Gastroesophageal sphincter (tissue), 4 donors: ENCODE measurements at places on chromosomes 12 and 14. TPM values are rescaled to one million over a fixed set of nuclear protein-coding genes. Genes with fewer than 3 reads are reported as not detected.

The TRPV4 gene
- 0.19 TPM for total RNA-seq

- ATAC-seq: no peak
These were observed 100.3 kb downstream of the MYRFL start for GRCh38 chr12:69925291-69925690.

DNA sequence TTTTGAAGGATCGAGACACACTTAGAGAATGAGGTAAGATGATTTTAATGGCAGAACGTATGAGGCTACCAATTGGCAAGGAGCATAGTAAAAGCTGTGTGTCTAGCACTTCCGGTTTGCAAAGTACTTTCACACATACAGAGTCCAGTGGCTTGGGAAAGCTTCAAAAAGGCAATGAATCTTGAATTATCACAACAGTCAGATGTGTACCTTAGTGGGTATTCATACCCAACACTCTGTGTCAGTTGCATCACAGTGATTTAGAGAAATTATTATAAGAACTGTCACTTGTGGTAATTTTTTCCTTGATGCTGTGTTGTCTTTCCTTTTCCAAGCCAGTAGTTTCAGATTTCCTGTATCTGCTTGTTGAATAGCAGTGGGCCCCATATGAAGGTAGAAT, 424.1 kb downstream of the PCNX1 start:
- ATAC-seq: no peak

The CFL2 gene
- total RNA-seq: 283 TPM

DNA sequence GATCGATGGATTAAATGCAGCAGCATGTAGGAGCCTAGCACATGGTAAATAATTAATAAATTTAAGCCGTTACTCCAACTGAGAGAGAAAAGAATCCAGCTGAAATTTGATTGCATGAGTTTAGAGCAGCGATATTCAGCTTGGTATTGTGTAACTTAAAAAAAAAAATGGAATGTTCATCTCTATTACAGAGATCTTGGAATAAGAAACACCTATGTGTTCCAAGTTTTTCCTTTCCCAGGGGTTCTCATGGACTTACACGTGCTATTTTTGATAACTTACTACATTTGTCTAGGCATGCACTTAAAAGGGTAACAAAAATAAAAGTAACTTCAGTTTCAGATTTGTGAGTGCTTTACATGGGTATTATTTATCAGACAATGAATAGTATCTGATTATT, 122.8 kb downstream of the RASSF9 start:
- ATAC-seq: peak; percentile 56

The TTC7B gene
- total RNA-seq: 59.0 TPM

DNA sequence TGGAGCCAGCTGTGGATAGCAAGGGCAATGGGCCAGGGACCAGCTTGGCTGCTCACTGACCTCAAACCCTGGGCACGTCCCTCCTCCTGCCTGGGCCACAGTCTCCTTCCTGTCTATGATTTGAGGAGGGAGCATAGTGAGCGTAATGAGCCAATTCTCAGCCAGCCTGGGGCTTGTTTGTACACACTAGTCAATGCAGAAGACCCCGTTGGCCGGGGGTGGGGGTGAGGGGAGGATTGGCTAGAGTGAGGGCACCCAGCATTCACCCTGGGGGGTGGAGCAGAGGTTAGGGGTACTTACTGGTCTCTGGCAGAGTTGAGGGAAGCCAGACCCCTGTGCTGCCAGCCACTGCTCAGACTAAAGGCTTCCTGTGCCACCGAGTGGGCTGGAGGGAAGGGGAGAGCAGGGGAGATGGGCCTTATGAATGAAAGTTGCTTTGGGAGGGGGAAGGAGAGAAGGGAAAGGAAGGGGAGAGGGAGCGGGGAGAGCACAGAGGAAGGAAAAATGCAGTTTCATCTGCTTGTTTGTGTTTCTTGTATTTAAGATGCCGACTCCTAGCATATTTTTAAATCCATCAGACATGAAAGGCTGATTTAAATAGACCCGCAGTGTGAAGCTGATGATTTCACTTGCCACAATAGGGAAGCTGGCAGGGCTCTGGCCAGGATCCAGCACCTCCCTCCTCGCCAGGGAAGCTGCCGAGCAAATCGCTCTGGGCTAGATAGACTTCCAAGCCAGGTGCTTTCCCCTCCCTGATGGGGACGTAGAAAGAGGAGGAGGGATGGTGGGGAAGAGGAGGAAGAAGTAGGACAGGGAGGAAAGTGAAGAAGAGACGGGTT, 114.0 kb downstream of the PRMT8 start:
- ATAC-seq: no peak

GRCh38 chr14:36870776-36871175, 209.1 kb downstream of the PAX9 start:
- ATAC-seq: no peak

The PIP4K2C gene
- 34.9 TPM for total RNA-seq

DNA sequence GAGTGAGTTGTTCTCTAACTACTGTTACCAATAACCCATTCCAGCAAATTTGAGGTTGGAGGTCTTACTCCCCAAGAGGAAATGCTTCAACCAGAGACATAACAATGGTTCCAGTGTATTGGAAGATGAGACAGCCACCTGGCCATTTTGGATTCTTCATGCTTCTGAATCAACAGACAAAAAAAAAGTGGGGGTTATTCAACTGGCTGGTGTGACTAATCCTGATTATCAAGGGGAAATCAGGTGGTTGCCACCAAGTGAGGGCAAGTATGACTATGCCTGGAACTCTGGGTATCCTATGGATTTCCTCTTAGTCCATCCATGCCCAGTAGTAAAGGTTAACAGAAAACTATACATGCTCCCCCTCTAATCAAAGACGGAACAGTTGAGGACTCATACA, 29.9 kb upstream of the ZNF641 start:
- no peak for ATAC-seq

DNA sequence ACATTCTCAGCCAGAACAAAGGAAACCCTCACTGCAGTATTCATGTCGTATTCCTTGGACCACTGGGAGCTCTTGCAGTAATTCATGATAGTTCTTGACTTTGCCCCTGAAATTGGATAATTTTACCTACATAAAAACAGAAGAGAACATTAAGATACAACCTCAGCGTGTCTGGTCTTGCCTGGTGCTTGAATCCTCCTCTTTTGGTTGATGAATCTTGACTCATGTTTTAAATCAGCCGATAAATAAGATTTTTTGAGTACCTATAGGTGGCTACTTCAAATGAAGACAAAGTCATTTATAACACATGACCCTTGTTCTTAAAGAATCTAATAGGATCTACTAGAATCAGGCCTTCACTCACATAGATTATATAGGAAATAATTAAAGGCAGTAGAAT, 221.0 kb downstream of the PTPRO start:
- no peak for ATAC-seq

DNA sequence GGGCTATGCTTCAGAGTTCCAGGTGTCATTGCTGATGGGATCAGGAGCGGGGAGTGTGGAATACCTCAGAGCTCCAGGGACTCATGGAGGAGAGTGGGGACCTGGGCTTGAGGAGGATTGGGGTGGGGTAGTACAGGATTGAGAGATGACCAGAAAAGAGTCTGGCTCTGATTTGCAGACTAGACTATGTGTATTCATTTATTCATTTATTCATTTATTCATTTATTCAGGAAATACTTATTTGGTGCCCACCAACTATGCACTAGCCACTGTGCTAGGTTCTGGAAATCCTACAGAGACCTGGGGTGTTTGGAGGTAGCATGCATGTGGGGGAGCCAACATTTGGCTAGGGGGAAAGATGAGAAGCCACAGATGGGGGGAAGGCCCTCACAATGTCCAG, 871 bp upstream of the KRT83 start:
- ATAC-seq: no peak

DNA sequence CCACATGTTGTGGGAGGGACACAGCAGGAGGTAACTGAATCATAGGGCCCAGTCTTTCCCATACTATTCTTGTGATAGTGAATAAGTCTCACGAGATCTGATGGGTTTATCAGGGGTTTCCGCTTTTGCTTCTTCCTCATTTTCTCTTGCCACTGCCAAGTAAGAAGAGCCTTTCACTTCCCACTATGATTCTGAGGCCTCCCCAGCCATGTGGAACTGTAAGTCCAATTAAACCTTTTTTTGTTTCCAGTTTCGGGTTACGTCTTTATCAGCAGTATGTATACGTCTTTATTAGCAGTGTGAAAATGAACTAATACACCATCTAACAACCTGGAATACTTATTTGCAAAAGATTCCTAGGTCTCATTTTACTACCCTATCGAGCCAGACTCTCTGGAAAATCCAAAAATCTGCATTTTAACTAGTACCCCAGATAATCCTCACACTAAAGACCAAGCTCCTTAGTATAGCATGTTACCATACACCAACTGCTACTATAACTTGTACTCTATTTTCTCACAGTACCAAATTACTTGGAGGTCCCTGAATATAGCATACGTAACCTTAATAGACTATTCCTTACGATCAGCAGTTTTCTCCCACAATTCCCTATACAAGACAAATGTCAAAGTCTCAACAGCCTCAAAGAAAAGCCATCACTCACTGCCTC, 11.5 kb downstream of the GTF2A1 start:
- ATAC-seq: no peak

DNA sequence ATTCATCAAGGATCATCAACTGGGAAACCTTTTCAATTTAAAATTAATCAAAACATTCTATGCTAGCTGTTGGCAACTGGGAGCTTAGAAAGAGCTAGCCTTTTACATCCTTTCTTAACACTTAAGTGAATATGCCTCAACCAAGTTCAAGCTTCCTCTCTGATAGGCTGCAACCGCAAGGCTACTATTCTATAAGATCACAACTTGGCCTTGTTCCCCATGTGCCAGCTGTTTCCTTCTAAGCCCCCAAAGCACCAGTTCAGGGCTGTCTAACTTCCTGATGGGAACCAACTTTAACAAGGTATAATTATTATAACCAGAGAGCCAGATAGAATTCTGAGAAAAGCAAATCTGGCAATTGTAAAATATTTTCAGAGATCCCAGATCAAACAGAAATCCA, 37.0 kb downstream of the KCNC2 start:
- no peak for ATAC-seq

DNA sequence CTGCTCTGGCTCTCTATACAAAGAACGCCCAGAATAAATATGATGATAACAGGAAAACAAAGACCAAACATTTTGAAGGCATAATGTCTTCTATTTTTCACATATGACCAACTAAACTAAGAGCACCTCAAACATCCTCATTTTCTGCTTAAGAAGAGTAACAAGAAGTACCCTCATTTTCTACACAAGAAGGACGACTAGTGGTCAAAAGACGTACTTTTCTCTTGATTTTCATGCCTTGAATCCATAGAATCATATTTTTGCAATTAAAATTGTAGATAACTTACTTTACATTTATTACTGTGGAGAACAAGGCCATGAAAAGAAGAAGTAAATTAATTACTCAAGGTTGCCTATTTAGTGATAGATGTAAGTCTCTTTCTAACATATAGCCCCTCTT, 358.6 kb downstream of the DUSP6 start:
- no peak for ATAC-seq

The IL31 gene
- total RNA-seq: not detected

The CPSF6 gene
- total RNA-seq: 31.1 TPM

DNA sequence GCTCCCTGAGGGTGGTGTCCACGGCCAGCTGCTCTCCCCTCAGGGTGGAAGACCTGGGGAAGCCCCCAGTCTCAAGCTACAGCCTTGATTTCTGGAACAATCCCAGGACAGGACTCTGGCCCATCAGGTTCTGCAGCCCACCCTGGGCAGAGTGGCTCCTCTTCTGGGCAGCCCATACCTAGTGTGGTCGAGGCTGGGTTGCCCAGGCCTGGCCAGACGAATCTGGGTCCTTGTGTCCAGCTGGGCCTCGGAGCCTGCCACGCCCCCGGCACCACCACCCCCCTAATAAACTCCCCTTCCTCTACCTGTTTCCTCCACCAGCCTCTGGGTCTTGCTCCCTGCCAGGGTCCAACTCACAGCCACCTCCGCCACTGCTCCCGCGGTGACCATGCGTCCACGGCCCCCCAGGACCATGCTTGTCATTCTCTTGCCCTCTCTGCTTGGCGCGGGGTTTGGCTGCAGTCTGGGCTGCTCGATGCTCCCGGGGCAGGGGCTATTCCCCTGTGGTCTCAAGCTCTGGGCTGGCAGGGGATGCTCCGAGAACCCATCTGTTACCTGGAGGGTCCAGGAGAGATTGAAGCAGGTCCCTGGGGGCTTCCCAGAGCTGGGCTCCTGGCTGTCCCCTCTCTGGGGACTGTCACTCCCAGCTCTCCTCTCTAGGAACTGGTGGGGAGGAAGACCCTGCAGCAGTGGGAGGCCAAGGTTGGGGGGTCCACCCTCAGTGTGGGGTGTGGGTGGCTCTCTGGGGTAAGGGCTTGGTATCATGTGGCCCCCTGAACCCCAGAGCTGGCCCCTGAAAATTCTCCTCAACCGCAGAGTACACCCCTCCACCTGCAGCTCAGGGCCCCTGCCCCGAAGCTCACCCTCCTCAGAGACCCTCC, 8.7 kb upstream of the GPR132 start:
- ATAC-seq: no peak

The SLC2A3 gene
- total RNA-seq: 12.3 TPM

DNA sequence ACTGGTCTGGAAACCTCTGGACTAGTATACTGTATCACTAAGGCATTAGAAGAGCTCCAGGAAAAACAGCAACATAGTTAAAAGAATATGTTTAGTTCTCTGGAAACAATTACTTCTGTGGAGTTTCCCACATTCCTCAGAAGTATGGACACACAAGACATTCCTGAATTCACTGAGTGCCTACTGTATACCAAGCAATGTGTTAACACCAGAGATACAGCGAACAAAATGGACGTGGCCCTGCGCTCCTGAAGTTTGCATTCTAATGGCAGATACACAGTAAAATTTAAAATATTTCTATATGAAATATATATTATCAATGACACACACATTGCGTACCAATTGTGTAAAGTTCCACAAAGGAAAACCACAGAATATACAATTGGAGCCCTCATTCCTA, 1.1 kb downstream of the ANGEL1 start:
- no peak for ATAC-seq

The KRT5 gene
- 4.6 TPM for total RNA-seq
